HuH-7.5 (cell line): ENCODE measurements at places on chromosomes 11 and 22.

DNA sequence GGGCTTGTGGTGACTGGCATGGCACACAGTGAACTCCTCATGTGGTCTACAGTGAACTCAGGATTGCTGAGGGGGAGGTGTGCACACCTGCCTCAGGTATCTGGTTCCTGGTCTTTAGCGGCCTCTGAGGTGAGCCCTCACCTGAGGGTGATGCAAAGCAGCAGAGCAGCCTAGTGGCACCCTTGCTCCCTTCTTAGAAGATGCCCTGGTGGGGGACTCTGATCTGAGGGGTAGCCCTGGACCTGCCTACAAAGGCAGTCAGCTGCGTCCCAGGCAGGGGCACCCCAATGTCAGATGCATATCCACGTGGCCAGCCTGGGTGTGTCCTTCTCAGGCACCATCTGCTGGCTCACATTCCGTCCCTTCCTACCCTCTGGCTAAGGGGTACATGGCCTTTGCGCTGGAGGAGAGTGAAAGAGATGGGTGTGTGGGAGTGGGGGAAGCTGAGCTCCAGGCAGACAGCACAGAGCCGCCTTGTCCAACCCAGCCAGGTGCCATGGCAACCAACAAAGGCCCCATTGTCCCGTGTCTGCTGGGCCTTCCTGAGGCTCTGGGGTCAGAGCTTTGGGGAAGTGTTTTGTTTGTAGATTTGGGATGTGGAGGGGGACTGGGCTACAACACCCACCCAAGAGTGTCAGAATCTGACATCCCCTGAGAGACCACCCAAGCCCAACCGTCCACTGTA, 5.8 kb downstream of the PLEKHB1 start:
- DNase-seq, result peak; percentile 83

DNA sequence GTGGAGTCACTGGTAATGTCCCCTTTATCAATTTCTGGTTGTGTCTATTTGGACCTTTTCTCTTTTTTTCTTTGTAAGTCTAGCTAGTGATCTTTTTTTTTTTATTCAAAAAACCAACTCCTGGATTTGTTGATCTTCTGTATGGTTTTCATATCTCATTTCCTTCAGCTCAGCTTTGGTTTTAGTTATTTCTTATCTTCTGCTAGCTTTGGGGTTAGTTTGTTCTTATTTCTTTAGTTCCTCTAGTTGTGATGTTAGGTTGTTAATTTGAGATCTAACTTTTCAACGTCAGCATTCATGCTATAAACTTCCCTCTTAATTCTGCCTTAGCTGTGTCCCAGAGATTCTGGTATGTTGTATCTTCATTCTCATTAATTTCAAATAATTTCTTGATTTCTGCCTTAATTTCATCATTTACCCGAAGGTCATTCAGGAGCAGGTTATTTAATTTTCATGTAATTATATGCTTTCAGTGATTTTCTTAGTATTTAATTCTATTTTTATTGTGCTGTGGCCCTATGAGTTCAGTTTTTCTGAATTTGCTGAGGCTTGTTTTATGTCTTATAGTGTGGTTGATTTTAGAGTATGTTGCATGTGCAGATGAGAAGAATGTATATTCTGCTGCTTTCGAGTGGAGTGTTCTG, 29.0 kb downstream of the PI4KA start:
- DNase-seq, result no peak

GRCh38 chr11:116422956-116423600, 349.7 kb downstream of the BUD13 start:
- no peak for DNase-seq

DNA sequence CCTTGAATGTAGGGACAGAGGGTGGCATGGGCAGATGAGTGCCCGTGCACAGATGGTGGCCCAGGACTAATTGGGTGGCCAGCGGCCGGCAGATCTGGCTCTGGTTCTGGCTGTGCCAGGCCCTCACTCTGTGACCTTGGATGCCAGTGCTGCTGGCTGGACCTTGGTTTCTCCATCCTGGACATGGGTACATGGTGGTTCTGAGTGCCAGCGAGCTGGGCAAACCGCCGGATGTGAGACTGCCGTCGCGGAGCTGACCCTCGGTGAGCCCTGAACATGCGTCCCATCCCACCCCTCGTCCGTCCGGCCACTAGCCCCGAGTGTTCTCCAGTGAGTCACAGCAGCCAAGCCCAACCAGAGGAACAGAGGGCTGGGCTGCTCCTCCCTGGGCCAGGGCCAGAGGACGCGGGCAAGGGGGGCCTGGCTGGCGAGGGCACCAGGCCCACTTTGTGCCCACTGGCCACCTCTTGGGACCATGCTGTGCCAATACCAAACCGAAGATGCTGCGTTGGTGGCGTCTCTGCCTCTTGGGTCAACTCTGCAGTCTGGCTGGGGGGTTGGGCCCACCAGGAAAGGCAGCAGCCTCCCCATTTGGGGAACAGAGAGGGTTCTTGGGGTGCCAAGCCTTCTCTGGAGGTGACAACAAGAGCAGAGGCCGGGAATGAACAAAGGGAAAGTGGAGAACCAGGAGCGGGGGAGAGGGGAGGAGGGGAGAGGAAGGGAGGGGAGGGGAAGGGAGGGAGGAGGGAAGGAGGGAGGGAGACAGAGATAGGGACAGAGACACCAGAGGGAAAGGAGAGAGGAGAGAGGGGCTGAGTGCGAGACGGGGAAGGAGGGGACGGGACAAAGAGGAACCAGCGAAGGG, 10.7 kb downstream of the LSP1 start:
- DNase-seq, result no peak

GRCh38 chr22:26681395-26681821, 24.0 kb downstream of the MIAT start:
- no peak for DNase-seq

GRCh38 chr11:36041988-36042611, 98.2 kb downstream of the LDLRAD3 start:
- DNase-seq, result no peak

- DNase-seq, result no peak
These were observed 69.0 kb downstream of the GGTLC2 start for GRCh38 chr22:22713416-22713815.

DNA sequence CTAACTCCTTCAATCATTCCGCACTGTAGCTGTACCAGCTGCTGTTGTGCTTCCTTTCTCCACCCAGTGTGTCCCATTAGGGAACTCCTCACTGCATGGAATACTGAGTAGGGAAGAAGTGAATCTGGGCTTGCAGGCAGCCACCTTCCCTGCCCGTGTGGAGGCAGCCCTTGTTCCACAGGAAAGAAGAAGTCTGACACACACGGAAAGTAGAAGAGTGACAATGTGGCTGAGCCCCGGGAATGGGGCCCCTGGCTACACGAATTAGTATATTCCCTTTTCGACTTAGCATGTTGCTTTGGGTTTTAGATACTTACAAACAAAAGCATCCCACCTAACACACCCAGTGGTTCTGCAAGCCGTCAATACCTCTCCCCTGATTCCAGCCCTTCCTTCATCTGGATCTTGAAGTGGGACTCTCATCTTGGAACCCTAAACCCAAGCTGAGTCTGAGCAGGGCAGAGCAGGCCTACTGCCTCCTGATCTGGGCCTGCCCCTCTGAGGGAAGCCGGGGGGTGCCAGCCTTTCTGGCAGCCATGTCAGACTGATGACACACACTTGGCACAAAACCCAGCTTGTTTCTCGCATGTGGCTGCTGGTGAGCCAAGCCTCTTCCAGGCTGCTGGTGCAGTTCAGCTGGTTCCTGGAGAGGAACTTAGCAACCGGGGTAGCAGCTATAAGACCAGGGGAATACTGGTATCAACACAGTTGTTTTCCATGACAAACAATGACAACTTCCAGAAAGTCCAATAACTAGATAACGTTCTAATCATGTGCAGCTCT, 71.6 kb downstream of the C11orf58 start:
- DNase-seq, result no peak

DNA sequence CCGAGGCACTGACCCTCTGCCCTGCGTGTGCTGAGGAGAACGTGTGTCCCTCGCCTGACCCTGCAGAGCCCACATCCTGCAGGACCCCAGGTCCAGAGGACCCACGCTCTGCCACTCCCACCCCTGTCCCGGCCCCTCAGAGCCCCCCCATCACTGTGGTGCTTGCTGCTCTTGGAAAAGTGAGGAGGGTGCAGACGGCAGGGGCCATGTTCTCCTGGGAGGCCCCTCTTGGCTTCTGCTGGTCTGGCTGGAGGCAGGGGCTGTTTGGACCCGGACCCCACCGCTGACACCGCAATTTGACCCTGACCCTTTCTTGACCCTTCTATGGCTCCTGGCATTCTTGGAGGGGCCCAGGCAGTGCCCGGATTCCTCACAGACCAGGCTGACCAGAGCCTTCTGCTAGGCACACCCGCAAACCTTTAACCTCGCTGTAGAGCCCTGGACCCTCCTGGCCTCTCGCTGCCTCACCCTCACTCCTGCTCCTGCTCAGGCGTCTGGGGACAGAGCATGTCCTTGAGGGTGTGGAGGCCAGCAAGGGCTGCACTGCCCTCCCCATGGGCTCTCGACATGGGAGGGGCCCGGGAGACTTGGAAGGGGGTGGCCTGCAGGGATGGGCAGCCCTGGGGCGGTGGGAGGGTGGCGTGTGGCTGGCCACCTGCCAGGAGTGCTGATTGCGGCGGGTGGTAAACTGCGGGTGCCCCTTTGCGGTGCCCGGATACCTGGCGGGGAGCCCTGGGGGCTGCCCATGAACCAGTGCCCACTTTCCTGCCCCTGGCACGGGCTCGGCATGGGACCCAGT, 37.0 kb upstream of the MUC5AC start:
- DNase-seq, result no peak

- DNase-seq, result no peak
These were observed 1290.9 kb downstream of the BRD1 start for GRCh38 chr22:48536541-48537342.

DNA sequence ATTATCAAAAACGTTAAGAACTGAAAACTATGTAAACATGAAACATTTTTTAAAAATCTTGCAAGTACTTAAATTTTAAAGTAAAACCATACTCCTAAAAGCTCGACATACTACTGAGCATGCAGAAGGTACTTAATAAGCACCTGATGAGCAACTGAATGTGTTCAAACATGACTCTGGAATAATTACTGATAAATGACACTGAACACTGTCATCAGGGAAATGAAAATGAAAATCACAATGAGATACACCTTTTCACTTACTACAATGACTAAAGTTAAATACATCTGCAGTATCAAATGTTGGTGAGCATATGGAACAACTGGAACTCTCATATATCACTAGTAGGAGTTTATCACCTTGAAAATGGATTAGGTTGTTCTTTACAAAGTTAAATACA, 65.2 kb downstream of the PICALM start:
- DNase-seq, result no peak

DNA sequence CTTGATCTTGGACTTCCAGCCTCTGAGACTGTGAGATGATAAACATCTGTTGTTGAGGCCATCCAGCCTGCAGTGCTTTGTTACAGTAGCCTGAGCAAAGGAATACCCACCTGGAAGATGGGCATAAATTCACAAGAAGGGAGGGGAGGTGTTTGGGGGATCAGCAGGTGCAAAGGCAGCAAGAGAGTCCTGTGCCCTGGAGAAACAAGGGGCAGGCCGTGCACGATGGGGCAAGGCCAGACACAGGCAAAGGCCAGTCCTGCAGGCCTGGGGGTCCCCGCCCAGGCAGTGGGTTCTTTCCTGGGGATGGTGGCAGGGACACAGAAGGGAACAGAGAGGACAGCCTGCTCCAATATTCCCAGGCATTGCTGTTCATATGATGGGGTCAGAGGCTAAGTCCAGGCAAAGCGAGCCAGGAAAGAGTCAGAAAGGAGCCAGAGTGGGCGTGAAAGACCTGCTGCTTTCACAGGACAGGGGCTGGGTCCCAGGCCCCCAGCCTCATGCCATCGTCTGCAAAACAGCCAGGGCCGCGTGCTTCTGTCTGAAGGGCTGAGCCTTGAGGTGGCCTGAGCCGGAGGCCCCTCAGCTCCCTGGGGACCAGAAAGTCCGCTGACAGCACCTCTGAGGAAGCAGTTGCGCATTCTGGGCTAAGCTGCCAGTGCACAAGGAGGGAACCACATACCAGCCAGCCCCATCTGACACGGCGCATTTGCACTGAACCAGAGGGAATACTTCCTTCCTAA, 48.8 kb downstream of the MYEOV start:
- DNase-seq, result no peak

- no peak for DNase-seq
These were observed 1.1 kb downstream of the DNAL4 start for GRCh38 chr22:38792833-38793232.

DNA sequence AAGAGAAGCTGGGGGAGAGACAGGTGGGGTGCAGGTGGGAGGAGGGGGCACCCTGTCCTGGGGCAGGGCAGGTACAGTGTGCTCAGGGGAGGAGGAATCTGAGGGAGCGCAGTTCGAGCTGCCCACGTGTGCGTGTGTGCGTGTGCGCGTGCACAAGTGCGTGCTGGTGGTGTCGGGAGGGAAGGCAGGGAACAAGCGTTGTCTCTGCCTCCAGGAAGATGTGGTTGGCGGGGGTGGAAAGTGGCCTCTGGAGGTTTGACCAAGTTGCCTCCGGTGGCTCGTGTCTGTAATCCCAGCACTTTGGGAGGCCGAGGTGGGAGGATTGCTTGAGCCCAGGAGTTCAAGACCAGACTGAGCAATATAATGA, 49.9 kb upstream of the THY1 start:
- no peak for DNase-seq

DNA sequence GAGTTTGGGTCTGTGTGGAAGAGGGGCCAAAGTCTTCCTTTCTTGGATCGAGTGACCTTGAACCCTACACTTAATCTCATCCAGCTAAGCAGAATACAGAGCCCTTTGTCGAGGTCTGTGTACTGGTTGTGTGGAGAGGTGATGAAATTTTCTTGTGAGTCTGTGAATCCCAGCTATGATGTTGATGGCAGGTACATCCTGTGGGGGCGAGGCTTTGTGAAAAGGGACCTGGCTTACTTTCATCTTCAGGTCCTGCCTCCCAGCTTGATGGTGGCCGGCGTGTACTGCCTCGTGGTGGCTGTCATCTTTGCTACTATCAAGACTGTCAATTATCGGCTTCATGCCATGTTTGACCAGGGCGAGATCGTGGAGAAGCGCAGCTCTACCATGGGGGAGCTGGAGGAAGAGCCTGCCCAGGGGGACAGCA, 1.0 kb downstream of the PCNX3 start:
- DNase-seq, result no peak

- DNase-seq, result no peak
These were observed 40.2 kb downstream of the ZNF195 start for GRCh38 chr11:3338569-3339339.

DNA sequence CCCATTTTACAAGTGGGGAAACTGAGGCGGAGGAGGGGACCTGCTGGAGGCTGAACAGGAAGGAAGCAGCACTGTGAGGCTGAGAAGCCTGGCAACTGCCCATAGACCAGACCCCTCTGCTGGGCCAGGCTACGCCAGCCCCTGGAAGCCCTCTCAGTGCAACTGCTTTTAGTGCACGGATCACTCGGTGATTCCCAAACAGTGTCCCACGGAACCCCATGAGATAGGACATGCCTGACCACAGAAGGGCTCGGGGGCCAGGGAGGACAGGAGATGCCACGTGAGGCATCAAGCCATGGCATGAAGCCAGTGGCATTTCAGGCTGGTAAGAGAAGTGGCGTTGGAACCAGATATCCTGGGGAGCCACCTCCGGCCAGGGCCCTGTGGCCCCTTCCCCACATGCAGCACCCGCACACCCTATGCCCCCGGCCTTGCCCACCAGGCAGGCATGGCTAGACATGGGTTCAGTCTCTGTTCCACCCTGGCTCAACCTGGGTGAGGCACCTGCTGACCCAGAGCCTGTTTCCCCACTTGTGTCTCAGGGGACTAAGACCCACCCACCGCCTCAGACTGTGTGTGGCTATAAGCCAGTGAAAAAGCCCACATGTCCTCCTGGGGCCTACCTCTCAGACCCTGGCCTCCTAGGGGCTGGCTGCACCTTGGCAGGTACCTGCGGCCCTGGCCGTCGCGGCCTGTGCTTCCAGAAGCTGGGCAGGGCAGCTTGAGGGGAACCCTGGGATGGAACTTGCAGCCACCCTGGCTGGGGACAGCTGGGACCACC, 84.1 kb downstream of the WNT7B start:
- DNase-seq, result no peak

GRCh38 chr22:27358096-27358870, 443.3 kb downstream of the MN1 start:
- no peak for DNase-seq
